ENCODE measurements at places on chromosomes 5 and 9. TPM values are rescaled to one million over a fixed set of nuclear protein-coding genes. Genes with fewer than 3 reads are reported as not detected.

- H3K36me3 ChIP-seq = peaks cover 4% of the 10 kb centered on the region
- H3K4me1 ChIP-seq = peaks cover 3% of the 10 kb centered on the region
- H3K27me3 ChIP-seq = no peaks in the 10 kb centered on the region
- no peak for DNase-seq
Measured at GRCh38 chr9:3879315-3879714, 353.5 kb upstream of the RFX3 start.

DNA sequence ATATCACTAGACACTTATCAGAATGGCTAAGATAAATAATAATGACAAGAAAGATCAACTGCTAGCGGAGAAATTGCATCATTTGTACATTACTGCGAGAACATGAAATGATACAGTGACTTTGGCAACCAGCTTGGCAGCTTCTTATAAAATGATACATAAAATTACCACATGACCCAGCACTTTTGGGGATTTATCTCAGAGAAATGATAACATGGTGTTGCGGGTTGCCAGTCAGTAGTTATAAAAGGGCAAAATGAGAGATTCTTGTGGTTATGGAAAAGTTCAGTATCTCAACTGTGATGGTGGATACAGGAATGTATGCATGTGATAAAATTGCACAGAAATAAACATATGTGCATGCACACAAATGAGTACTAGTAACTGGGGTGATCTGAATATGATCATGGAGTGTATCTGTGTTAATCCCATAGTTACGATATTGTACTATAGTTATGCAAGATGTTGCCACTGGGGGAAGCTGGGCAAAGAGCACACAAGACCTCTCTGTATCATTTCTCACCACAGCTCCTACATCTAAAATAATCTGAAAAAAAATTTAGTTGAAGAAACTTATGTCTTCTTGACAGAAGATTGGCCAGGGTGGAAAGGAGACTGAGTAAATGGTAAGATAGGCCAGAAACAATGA, 128.9 kb downstream of the NXNL2 start:
- DNase-seq = no peak
- no peaks in the 10 kb centered on the region for H3K36me3 ChIP-seq
- no peak overlapping the region for H3K4me3 ChIP-seq
- H3K27me3 ChIP-seq = no peaks in the 10 kb centered on the region
- H3K4me1 ChIP-seq = no peaks in the 10 kb centered on the region

Gene PCDHGC4
- 4.0 TPM for total RNA-seq

GRCh38 chr9:122113574-122113973, 20.5 kb upstream of the TTLL11 start:
- no peak for DNase-seq
- H3K36me3 ChIP-seq = no peaks in the 10 kb centered on the region
- H3K4me1 ChIP-seq = peaks cover 5% of the 10 kb centered on the region
- H3K27ac ChIP-seq = no peak overlapping the region
- H3K4me3 ChIP-seq = no peak overlapping the region

Gene SPATA31E1
- total RNA-seq = 0.09 TPM

Gene ALDOB
- not detected for total RNA-seq

Gene PPP3R2
- not detected for total RNA-seq

Gene HK3
- not detected for total RNA-seq

GRCh38 chr5:178590141-178590923, at the start of gene COL23A1:
COL23A1 (minus strand) TSS chr5:178590393.
- H3K27me3 ChIP-seq = peaks cover 6% of the 10 kb centered on the region
- DNase-seq = peak; percentile 77
- no peak within 1 kb of the TSS for H3K27ac ChIP-seq
- peaks cover 12% of the 10 kb centered on the region for H3K36me3 ChIP-seq

GRCh38 chr5:109413458-109413857, 3.7 kb upstream of the PJA2 start:
- no peak overlapping the region for H3K4me3 ChIP-seq
- H3K4me1 ChIP-seq = no peaks in the 10 kb centered on the region
- H3K27ac ChIP-seq = no peak overlapping the region
- no peaks in the 10 kb centered on the region for H3K27me3 ChIP-seq

GRCh38 chr5:73783828-73784227, 157.8 kb downstream of the ARHGEF28 start:
- H3K4me3 ChIP-seq = no peak overlapping the region
- H3K27me3 ChIP-seq = no peaks in the 10 kb centered on the region
- no peaks in the 10 kb centered on the region for H3K36me3 ChIP-seq
- no peak overlapping the region for H3K27ac ChIP-seq
